ENCODE measurements at places on chromosomes 5 and 9.

DNA sequence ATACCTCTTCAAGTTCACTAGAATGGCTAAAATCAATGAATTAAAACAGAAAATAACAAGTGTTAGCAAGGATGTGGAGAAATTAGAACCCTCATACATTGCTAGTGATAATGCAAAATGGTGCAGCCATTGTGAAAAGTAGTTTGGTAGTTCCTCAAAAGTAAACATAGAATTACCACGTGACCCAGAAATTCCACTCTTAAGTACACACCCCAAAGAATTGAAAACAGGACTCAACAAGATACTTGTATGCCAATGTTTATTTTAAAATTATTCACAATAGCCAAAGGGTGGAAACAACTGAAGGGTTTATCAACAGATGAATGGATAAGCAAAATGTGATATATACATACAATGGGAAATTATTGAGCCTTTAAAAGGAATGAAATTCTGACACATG, 70.3 kb downstream of the BARX1 start:
- no peak for DNase-seq

DNA sequence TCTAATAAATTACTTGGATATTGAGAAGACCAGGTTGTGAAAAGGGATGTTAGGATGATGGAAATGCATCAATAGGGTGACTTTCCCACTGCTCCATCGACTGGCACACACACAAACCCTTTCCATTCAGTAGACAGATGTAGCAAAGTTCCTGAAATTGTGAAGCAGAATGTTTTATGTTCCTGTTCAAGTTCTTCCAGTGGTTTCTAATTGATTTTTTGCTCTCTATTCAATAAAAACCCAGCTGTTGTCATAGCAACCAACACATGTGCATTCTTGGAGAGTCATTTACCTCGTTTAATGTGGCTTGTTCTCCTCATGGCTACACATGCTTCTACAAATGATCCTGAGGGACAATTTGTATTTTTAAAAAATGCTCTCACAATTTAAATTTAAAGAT, 244.6 kb downstream of the RAB3C start:
- no peak for DNase-seq

DNA sequence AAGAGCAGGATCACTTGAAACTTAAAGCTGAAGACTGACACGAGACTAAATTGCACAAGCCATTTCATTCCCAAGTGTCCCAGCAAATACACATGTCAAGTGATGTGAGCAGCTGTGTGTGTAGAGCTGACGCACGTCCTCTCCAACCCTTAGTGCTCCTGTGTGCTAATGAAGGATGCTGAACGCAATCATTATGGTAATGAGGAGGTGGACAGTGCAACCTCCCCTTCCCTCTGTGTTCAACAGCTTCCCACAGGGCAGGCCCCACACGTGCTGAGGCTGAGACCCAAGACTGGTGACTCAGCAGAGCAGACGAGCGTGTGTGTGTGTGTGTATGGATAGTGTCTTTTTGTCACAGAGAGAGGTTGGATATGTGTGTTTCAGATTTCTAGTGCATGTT, 702.1 kb downstream of the SEMA5A start:
- DNase-seq: no peak

DNA sequence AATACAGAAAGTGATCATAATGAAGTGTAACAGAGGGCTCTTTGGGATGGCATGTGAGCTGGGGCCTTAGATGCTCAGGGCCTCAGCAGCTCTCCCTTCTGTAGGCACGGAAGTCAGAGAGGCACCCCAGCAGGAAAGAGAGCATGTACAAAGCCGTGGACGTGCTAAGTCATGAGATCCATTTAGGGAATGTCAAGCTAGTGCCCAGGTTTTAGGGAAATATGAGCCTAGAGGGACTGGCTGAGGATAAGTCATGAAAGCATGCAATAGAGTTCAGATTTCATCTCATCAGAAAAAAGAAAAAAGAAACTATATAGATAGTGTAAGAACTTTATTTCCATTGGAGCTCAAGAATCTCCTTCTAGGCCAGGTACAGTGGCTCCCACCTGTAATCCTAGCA, 379.5 kb upstream of the KLF4 start:
- no peak for DNase-seq

DNA sequence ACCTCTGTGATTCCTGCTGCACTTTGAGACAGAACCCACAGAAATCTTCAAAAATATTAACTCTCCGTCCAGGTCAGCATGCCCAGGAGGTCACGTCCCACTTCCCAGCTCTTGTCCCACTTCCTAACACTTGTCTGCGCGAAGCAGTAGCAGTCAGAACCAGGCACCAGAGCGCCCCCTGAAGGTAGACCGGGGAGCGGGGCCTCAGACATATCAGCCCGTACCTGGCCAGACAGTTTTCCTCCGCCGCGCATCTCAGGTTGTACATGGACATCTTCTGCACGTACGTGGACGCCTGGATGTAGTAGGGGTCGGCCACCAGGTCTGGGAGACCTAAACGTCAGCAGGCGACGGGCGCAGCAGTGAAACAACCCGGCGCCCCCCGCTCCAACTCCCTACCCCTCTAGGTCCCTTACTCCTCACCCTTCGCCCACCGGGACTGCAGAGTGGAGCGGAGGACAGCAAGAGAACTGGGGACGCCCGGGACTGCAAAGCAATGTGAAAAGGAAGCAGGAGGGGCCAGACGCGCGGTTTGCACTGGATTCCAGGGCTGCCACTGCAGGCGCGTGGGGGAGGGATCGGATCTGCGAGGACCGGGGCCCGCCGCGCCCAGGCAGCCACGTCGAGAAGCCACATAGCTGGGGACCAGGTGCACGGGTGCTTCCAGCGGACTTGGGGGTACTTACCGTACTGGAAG, 1.2 kb downstream of the LOX start:
- peak; percentile 6 for DNase-seq

GRCh38 chr5:149172261-149172660, 31.0 kb downstream of the ABLIM3 start:
- DNase-seq: no peak

- no peak for DNase-seq
These were observed 1.3 kb downstream of the PHYHD1 start for GRCh38 chr9:128921881-128922763.

DNA sequence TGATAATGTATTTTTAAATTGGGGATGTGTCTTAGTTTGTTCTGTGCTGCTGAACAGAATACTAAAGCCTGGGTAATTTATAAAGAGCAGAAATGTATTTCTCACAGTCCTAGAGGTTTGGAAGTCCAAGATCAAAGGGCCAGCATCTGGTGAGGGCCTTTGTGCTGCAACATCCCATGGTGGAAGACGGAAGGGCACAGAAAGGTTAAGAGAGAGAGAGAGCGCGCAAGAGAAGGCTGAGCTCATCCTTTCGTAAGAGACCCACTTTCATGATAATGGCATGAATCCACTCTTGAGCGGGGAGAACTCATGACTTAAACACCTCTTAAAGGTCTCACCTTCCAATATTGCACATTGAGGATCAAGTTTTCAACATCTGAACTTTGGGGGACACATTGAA, 79.1 kb upstream of the GOLM1 start:
- DNase-seq: no peak

DNA sequence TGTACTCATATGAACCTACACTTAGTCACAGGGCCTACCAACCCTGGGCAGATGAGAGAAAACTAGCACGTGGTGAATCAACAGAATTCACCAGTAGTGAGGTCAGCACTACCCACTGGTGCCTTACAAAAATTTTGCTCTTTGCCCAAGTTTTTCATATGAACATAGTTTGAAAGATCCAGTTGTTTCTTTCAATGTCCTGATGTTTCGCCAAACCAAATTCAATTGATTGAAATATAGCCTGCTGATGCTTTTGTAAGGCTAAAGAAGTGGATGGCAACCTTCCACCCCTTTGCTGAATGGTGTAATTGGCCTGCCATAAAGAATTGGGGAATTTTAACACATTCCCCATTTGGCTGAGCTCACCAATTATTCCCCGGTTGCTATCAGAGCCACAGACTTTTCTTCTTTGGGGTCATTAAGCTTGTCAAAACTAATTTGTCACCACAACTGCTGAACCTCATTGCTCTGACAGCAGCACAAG, 339.2 kb downstream of the GLIS3 start:
- DNase-seq: no peak

GRCh38 chr5:113524927-113525326, 11.4 kb downstream of the YTHDC2 start:
- peak; percentile 37 for DNase-seq

GRCh38 chr9:29822458-29822857, 2249.2 kb upstream of the C9orf72 start:
- no peak for DNase-seq

DNA sequence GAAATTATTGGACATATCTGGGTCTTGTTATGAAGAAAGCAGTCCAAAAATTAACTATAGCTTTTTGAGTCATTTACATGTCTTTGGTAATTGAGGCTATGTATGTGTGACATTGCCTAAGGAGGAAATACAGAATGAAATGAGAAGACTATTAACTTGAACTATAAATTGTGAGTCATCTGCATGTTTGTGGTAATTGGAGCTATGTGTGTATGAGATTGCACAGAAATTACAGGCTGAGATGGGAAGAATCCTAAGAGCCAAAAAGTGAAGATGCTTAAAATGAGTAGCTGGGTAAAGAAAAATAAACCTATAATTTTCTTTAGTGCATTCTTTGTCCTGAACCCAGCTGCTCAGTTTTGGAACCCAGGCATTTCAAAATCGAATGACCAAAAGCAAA, 747.6 kb upstream of the EDIL3 start:
- no peak for DNase-seq

GRCh38 chr5:139103762-139104161, 94.4 kb downstream of the SIL1 start:
- no peak for DNase-seq

GRCh38 chr9:109198736-109199382, 31.8 kb upstream of the FRRS1L start:
- peak; percentile 16 for DNase-seq
